ENCODE measurements at places on chromosomes 5 and 9.

GRCh38 chr5:88488130-88488529 lies 219.5 kb upstream of the TMEM161B start:
- DNase-seq, result no peak

- peak; percentile 18 for DNase-seq
Measured at GRCh38 chr9:1100945-1101344, 50.8 kb downstream of the DMRT2 start.

- DNase-seq, result no peak
Measured at GRCh38 chr9:109912726-109913460, 132.9 kb downstream of the PALM2AKAP2 start.

GRCh38 chr9:91856419-91856818 lies 93.6 kb downstream of the ROR2 start:
- DNase-seq, result no peak

- DNase-seq, result no peak
Measured at GRCh38 chr5:151947931-151948608, 23.4 kb upstream of the GLRA1 start.

Measured in NCI-H526 (cell line).